ENCODE measurements at places on chromosomes 11 and 22. TPM values are rescaled to one million over a fixed set of nuclear protein-coding genes. Genes with fewer than 3 reads are reported as not detected.

Gene SLC16A8
- not detected for total RNA-seq

Gene POTEH
- total RNA-seq: not detected

Gene CELSR1
- 27.9 TPM for total RNA-seq

Gene OR8D1
- not detected for total RNA-seq

Gene CRYBA4
- total RNA-seq: not detected

Gene SLC43A1
- 2.7 TPM for total RNA-seq

Gene POU2AF3
- total RNA-seq: 1.00 TPM

Gene OR2AG1
- total RNA-seq: not detected

Gene ANO3
- total RNA-seq: not detected

Gene UBTFL1
- not detected for total RNA-seq

Gene SCUBE2
- 0.43 TPM for total RNA-seq

Gene CCDC87
- 0.21 TPM for total RNA-seq

Gene CCDC89
- not detected for total RNA-seq

Gene AMOTL1
- 8.4 TPM for total RNA-seq

Data from A549 treated with GW870086 at 1 μM for 4 hours (cell line).